ENCODE measurements at places on chromosomes 6 and 20.

GRCh38 chr6:3721810-3722621 is 29.5 kb downstream of the PXDC1 start:
- DNase-seq: no peak

DNA sequence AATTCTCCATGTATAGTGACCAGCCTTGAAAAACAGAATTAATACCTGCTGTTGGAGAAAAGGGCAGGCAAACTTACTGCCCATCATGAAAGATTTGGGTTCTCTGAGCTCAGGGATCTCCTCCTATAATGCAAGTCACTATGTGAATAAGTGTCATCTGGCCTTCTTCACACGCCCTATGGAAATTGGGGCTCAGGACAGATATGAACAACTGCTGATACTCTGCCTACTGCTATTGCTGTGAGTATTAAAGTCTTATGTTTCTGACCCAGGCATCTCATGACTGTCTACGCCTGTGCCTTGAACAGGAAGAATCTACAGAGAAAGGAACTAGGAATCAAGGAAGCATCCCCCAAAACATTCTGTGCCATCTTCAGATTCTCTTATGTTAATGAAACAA is 226.1 kb downstream of the SOD2 start:
- no peak for DNase-seq

DNA sequence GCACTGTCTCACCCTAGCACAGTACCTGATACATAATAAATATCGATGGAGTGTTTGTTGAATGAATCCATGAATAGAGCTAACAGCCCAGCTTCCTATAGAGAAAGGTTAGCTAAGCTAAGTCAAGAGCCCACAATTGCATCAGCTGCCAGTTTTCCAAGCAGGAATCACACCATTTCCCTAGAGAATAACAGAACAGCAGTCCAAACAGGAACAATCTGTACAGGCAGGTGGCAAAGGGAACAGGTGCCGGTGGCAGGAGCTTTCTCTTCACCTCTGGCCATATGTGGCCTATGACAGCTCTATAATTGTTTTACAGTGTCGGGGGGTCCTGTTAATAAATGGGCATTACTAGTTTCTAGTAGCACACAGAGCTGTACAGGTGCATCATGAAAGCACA is 38.8 kb downstream of the ISM1 start:
- DNase-seq: no peak

GRCh38 chr6:53411451-53411850 is 62.7 kb upstream of the ELOVL5 start:
- no peak for DNase-seq

DNA sequence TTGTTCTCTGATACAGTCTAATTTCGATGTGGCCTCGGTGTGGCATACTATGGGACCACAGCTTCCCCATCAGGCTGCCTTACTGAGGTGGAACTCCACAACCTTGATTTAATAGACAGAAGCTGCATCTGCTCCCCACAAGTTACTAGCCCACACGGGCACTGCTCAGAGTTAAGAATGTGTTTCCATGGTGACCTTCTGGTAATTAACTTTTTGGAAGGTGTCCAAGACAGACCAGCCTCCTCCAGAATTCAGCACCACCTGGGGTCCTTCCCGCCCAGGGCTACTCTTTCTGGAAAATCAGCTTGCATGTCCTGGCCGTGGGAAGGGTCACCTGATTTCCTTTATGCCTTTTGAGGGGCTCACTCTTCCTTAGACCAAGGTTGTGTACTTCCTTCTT is 48.7 kb upstream of the CDH4 start:
- DNase-seq: no peak
